ENCODE measurements at places on chromosomes 16 and 17.

DNA sequence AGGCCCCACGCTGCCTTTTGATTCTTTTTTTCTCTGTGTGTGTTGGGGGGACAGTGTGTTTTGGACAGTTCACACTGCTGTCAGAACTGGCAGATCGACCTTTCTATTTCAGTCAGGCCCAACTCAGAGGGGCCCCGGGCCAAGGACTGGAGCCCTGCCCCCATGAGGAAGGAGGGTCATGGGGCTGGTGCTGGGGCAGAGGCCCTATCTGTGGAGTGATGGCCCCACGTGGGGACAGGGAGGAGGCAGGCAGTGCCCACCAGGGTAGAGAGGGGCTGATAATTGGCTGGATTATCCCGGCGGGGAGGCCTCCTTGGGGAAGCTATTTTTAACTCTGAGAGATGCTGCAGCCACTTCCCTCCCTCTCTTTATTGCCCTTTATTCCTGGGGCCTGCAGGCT lies 5.7 kb upstream of the KCNJ12 start:
- no peak for DNase-seq

- no peak for DNase-seq
Observed at GRCh38 chr16:56945847-56946527, 14.0 kb downstream of the HERPUD1 start.

DNA sequence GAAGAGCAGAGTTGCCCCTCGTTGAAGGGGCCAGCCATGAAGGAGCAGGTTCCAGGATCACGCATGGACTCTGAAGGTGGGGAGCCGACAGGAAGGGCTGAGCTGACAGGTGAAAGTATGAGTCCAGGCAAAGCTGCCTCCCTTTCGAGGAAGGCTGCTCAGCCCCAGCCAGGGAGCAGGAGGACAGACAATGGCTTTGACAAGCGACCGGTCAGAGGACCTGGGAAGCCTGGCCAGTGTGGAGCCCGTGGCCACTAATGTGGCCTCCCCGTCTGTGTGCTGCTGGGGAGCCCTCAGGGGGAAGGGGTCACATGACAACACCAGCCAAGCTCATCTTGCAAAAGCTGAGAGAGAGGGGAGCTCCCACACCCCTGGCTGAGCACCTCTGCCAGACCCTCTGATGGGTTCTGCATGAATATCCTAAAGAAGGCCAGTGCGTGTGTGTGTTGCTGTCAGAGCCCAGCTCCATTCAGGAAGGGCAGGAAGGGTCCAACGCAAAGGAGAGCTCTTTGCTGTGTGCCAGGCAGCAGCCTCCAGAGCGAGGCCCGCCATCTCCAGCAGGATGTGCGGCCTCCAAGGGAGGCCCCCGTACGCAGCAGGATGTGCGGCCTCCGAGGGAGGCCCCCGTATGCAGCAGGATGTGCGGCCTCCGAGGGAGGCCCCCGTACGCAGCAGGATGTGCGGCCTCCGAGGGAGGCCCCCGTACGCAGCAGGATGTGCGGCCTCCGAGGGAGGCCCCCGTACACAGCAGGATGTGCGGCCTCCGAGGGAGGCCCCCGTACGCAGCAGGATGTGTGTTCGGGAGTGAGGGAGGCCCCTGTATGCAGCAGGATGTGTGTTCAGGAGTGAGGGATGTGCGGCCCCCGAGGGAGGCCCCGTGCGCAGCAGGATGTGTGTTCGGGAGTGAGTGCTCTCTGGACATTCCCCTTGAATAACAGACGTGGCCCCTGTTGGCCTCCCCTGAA lies 102.1 kb upstream of the CHMP6 start:
- peak; percentile 30 for DNase-seq

DNA sequence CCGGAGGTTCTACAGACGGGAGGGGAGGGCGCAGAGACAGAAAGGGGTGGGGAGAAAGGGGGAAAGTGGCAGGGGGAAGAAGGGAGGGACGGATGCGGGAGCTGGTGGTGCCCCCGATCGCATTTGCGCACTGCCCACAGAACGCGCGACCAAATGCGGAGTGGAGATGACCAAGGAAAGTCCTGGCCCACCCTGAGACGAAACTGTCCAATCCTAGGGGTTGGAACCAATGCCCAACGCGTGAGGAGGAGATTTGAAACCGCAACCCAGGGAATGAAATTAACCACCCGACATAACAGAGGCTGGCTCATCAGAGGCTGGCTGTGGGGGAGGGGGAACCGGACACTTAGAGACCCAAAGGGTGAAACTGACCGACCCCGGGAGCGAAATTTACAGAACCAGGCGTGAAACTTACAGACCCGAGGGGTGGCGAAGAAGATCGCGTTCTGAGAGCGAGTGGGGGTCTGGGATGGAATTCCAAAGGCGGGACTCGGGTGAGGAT lies 1.4 kb downstream of the HES7 start:
- DNase-seq = no peak

GRCh38 chr17:34099859-34100515 lies 155.1 kb upstream of the CCL2 start:
- no peak for DNase-seq

- DNase-seq = no peak
Observed at GRCh38 chr16:69169607-69170352, 17.2 kb upstream of the SNTB2 start.

GRCh38 chr16:57245472-57246113 lies 534 bp downstream of the ARL2BP start:
- DNase-seq = no peak

- no peak for DNase-seq
Observed at GRCh38 chr16:66254106-66254505, 112.4 kb upstream of the CDH5 start.

GRCh38 chr17:11503308-11504035 lies 94.8 kb upstream of the DNAH9 start:
- DNase-seq = no peak

- no peak for DNase-seq
Observed at GRCh38 chr16:817001-817906, 16.7 kb upstream of the GNG13 start.

DNA sequence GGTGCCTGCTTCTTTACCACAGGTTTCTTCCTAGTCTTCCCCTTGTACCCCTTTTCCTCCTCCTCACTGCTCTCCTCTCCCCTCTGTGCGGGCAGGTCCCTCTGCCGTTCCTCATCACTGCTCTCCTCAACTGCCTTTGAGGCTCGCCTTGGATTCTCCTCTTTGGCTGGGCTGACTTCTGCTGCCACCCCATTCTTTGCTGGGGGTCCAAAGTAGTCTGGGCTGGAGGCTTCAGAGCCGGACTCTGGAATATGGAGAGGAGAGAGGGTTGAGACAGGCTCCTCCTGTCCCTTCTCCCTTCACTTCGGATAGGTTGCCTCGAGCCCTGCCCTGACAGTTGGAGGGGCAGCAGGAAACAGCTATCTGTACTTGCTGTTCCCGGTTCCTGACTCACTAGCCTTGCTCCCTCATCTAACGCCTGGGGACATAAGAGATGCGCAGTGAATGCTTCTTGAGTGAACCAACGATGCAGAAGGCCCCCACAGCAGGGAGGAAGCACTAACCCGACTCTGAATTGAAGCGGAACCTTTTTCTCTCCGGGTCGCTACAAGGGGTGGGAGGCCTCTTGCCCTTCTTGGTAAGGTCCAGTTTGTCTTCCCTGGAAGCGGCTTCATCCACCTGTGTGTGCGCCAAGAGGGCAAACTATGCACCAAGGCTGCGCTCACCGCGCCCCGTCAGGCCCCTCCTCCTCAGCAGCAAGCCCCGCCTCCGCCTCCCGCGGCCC lies 655 bp downstream of the HIRIP3 start:
- peak; percentile 80 for DNase-seq

- no peak for DNase-seq
Observed at GRCh38 chr17:59643159-59644140, 23.8 kb downstream of the CLTC start.
